Activated T-cell treated with anti-CD3 and anti-CD28 coated beads for 48 hours (primary cell): ENCODE measurements at places on chromosomes 1 and 21.

- DNase-seq: no peak
These were observed 55.7 kb upstream of the SYNC start for GRCh38 chr1:32758177-32758794.

DNA sequence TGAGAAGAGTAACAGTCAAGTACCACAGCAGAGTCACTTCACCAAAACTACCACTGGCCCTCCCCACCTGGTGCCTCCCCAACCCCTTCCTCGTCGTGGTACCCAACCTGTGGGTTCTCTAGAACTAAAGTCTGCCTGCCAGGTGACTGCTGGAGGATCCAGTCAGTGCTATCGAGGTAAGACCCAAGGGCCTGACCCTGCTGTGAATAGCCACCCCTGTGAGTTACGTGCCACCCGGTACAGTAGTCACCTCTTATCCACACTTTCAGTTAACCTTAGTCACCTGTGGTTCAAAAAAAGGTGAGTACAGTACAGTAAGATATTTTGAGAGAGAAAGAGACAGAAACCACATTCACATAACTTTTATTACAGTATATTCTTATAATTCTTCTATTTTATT lies 16.5 kb downstream of the TTF2 start:
- DNase-seq: no peak

DNA sequence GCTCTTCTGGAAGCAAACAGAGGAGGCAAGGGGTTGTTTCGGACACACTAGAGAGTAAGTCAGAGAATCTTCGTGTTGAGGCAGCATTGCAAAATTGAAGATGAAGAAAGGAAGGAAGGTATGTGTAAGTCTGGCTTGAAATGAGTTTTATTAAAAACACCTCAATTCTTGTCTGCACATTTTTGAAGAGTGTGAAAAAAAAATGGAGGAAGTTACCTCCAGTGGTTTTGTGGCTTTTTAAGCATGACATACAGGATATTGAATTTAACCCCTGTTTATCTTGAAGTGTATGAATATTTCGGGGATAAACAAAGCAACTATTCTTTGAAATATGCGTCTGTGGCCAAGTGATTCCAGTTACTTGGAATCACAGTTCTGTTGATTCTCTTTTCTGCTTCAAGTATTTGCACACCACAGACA lies 203.2 kb upstream of the SGIP1 start:
- DNase-seq: no peak

GRCh38 chr1:219269171-219269570 lies 95.5 kb downstream of the LYPLAL1 start:
- no peak for DNase-seq

DNA sequence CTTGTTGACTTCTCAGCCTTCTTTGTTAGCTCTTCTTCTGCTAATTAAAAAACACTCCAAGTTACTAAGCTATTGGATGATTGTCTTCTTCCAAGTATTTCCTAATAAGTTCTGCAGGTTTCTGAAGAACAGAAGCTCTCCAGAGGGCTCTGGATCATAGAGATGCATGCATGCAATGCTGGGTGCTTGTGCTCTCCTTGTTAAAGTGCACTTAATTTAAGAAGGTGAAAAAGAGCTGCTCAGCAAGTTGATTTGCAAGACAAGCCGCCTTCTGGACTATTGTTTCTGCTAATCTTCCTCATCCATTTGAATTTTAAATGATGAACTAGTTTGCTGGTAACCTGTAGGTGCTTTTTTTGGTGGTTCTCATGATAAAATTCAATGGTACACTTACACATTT lies 16.1 kb downstream of the RRP15 start:
- DNase-seq: no peak

DNA sequence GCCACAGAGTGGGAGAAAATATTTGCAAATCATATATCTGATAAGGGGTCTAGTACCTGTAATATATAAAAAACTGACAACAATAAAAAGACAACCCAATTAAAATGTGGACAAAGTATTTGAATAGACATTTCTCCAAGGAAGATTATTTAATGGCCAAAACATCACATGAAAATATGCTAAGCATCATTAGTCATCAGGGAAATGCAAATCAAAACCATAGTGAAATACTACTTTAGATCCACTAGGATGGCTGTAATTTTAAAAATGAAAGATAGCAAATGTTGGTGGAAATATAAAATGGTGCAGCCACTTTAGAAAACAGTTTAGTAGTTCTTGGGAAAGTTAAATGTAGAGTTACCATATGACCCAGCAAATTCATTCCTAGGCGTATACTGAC lies 118.7 kb upstream of the KIF26B start:
- DNase-seq: no peak

DNA sequence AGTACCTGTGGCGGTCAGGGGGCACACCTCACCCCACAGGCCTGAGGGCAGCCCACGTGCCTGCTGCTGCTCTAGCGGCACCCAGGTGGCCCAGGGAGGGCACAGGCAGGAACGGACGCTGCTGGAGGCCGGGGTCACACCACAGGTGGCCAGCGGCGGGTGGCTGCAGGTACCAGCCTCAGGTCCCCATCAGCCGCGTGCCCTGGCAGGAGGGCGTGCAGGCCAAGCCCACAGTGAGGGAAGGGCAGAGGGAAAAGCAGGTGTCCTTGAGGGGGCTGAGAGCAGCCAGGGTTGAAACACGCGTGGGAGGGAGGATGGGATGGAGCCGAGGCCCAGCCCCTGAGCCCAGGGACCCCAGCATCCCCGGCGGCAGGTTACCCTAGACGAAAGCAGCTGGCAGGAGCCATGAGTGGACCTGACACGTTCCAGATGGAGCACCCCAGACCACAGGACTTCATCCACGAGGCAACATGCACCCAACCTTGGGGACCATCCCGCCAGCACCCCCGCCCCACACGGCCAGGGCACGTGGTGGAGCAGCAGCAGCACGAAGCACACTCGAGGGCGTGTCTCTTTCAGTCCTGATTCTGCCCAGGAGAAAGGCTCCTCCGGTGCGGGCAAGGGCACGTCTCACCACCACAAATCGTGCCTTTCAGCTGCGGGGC lies 3.7 kb downstream of the SLC19A1 start:
- DNase-seq: no peak

DNA sequence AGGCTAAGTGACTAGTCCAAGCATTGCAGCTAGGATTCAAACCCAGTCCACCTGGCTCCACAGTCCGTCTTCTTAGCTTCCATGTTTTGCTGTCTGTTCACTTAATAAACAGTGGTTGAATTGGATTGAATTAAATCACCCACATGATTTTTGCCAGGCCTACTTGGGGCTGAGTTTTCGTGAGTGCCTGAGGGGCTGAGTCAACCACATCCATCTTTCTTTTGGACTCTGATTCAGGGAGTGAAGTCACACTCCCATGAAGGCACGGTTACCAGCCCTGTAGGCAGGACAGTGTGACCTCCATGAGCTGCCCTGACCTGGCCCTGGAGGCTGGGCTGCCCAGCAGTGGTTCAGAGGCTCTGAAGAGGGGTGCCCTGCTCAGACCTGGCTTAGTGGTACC lies 123.7 kb downstream of the ACTL8 start:
- DNase-seq: no peak

DNA sequence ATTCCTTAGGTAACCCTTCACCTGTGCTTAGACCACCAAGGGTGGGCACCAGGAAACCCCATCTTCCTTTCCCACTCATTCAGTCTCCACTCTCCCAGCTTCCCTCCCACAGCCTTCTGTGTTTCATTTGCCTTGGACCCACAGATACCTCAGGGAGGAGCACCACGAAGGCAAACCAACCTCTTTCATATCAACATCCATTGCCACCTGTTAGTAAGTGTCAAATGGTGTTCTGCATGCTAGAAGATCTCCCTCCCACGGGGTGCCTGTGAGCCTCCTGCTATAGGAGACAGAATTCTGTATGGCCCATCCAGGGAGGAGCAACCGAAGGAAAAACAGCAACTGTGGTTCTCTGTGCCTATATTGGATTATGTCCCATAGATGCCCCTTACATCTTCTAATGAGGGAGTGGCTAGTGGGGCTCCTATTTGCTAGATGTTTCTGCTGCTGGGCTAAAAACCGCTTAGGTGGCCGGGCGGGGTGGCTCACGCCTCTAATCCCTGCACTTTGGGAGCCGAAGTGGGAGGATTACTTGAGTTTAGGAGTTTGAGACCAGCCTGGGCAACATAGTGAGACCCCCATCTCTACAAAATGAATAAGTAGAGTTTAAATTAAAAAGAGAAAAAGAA lies 25.6 kb upstream of the SCCPDH start:
- DNase-seq: no peak

GRCh38 chr21:36486246-36486645 lies 6.3 kb upstream of the CLDN14 start:
- no peak for DNase-seq
